Stimulated activated CD8-positive, alpha-beta memory T cell treated with anti-CD3 and anti-CD28 coated beads, Interleukin-7, amount 100 ng/mL, for 24 hours (primary cell): ENCODE measurements at places on chromosomes 11 and 22.
A peak's percentile ranks its signal among the peaks of the same experiment; 100 is the strongest.

DNA sequence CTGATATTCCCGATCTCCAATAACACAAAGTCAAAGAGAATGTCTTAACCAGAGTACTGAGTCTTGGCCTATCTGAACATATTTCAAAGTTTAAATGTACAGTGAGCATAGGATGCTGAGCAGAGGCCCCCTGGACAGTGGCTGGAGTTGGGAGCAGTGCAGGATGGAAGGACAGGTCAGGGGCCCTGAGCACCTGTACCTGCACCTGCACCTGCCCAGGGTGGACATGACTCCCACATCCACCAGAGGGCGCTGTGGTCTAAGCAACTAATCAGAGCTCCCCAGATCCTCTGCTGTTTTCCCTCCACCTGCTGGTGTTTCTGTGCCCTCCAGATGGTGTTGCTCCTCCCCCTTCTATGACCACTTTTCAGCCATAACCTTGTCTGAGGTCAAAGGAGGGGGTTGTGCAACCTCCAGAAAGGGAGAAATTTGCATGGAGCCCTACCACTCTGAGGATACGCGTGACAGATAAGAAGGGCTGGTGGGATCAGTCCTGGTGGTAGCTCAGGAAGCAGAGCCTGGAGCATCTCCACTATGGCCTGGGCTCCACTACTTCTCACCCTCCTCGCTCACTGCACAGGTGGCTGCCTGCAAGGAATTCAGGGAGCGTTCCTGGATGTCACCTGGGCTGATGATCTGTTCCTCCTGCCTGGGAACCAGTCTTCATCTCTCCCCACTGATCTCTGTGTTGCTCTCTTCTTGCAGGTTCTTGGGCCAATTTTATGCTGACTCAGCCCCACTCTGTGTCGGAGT lies 49.1 kb upstream of the VPREB1 start:
- peak; percentile 70 for DNase-seq

GRCh38 chr11:95253141-95253540 lies 22.1 kb upstream of the SESN3 start:
- no peak for DNase-seq

- no peak for DNase-seq
Measured at GRCh38 chr11:42085736-42086135, 626.3 kb upstream of the LRRC4C start.

GRCh38 chr22:19864538-19865106 lies 9.9 kb upstream of the GNB1L start:
- no peak for DNase-seq
